ENCODE measurements at places on chromosomes 11 and 22.

DNA sequence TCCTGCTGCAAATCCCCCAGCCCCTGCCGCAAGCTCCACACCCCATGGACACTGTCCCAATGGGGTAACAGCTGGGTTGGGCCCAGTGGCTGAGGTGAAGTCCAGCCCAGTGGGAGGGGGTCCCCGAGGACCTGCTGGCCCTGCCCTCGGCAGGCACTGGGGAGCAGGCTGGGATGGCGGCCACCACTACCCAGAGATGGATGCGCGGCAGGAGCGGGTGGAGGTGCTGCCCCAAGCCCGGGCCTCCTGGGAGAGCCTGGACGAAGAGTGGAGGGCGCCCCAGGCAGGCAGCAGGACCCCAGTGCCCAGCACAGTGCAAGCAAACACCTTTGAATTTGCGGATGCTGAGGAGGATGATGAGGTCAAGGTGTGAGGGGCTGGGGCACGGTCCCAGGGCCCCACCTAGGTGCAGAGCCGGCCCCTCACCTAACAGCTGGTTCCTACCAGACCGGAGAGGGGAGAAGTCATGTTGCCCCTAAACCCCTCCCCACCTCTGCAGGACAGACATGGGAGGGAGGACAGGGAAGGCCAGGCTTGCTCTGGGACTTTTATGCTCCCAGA lies 8.2 kb downstream of the CDC42EP1 start:
- no peak for DNase-seq

- DNase-seq: no peak
Measured at GRCh38 chr11:45343444-45343843, 57.3 kb upstream of the SYT13 start.

DNA sequence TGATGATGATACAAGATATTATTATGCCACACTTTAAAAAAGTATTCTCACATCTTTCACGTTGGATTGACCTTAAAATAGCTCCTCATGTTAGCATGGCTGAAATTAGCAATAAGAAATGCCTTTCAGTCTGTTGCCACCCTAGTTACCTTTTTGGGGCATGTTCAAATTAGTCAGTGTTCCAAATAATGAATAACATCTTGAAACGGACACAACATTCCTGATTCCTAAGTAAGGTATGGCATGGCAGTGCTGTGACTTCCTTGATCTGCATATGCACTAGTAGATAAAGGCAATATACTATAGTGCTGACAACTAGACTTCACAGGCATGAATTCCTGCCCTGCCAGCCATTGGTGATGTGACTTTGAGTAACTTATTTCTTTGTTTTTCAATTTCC lies 914.5 kb downstream of the METTL15 start:
- DNase-seq: no peak

GRCh38 chr11:64745189-64745520 lies 1.2 kb upstream of the RASGRP2 start:
- no peak for DNase-seq

DNA sequence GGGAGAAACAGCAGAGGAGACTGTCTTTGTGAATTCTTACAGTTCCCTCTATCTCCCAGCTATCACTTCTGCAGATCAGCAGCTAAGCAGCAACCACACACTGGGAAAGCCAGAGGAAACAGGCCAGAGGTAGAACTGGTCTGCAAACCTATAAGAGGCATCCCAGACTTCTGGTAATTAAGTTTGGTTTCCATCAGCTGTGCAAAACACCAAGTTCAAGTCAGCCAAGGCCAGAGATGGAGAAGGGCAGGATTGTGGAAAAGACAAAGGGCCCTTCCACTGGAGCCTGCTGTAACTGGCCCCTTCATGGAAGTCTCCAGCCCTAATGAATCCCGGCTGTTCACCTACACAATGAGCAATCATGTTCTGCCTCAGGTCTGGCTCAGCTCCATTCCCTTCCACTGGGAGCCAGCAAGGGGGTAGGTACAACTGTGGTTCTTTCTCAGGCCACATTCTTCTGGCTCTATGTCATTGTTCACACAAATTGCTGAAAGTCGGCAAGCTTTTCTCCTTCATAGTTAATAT lies 4.6 kb upstream of the PAMR1 start:
- DNase-seq: no peak

- DNase-seq: no peak
Measured at GRCh38 chr22:28734393-28734792, 7.2 kb downstream of the CHEK2 start.

GRCh38 chr11:59144096-59144495 lies 1.4 kb downstream of the FAM111A start:
- DNase-seq: no peak

DNA sequence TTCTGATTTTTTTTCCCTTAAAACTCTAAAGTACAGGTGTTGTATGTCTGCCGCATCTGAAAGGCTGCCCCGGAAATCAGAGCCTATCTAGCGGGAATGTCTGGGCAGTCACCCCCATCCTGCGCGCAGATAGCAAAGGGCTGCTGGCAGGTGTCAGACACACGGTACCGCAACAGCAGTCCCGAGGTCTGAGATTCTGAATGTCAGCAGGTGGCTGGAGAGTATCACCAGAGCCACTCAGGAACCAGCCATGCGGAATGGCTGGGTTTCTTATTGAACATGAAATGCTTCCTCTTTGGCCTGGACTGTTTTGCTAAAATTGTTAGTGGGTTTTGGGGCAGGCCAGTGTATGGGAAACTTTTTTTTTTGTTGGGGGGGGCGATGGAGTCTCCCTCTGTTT lies 53.3 kb downstream of the CERK start:
- DNase-seq: no peak

Measured in amygdala (tissue), 56 donors.